ENCODE measurements at places on chromosomes 2 and 18.
A peak's percentile ranks its signal among the peaks of the same experiment; 100 is the strongest.

DNA sequence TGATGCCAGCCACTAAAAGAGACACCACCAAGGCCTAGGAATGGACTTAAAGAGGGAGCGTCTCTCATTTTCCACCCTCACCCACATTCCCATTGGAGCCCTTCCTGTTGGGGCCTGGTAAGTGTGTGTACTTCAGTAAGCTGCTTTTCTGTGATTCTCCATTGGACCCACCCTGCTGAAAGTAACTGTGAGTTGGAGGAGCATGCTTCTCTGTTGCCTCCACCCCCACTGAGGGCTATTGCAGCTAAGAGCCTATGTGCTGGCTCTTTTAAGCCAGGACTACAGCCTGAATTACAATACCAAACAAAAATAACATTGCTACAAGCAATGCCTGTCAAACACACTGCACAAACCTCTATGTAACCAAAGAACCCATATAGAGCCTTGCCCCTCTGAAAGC is 81.1 kb downstream of the TRABD2A start:
- no peak for DNase-seq

DNA sequence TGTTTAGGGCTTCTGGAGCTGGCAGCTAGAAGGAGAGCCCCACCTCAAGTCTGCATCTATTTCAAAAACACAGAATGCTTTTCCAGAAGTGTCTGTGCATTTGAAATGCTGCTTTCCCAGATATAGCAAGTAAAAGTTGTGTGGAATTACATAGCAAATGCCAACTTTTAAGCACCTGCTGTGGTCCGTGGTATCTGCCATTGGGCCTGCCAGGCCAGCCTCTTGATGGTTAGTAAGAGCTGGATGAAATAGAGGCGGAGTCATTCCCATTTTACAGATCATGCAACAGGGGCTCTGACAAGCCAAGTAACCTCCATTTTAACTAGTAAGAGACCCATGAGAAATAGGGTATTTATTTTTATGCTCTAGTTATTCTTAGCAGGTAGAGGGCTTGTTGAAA is 61.6 kb downstream of the MGAT5 start:
- DNase-seq, result no peak

DNA sequence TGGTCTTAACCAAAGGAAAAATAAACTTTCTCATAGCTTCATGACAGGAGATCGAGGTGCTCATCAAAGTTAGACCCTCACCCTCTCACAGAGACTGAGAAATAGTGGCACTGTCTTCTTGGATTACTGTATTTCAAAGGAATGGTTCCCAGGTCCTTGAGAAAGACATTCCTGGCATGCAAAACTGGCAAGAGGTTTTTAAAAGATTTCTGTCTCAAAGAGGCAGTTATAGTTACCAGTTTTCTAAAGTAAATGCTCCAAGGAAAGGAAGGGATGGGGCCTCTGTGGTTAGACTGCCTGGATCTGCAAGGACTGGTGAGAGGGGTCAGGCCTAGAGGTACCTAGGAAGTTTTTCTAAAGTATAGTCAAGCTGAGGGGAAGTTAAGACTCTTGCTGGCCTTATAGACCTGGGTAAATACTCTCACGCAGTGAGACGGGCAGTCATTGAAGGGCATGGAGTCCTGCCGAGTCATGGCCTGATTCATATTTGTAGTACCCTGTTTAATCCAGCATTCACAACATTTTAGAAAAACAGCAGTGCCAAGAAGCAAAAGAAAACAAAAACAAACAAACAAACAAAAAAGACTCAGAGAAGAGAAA is 226.1 kb downstream of the DOK6 start:
- DNase-seq, result no peak

DNA sequence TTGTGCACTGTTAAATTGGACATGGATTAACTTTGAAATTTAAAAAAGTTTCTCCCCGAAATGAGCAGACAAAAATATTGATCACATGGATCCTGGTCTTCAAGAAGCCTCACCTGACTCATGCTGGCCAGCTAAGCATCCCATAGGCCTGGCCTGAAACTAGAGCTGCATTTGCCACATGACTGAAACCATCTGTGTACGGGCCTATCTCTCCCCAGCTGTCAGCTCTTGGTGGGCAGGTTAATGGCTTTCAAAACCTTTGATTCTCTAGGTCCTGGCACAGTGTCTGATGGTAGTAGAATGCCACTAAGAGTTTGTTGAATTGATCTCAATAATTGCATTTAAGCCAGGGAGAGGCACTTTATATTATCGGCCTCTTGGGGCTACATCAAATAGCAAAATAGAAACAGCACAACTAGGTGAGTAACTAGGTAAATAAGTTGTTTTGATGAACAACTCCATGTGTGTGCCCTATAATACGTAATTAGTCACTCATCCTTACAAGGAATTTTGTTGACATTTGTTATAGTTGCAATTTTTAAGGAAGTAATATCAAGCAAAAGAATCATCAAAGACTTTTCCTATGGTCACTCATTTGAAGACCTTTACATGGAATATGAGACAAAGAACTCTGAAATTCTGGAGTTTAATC is 251.1 kb downstream of the SP3 start:
- no peak for DNase-seq

DNA sequence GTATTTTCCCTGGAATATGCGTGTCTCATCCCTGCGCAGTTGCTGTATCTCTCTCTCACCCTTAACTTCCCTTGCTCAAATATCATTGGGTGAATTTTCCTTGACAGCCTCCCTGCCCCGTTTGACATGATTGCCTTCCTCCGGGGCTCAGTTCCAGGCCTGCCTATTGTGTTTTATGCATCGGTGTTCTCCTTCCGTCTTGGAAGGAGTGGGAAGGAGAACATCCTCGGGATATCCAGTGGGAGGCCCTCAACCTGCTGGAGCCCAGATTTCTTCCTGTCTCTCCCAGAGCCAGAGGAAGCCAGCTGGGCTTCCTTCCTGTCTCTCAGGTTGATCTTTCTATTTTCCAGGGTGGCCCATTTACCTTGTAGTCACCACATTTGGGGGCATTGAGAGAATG is 434.7 kb upstream of the HS6ST1 start:
- DNase-seq, result no peak

DNA sequence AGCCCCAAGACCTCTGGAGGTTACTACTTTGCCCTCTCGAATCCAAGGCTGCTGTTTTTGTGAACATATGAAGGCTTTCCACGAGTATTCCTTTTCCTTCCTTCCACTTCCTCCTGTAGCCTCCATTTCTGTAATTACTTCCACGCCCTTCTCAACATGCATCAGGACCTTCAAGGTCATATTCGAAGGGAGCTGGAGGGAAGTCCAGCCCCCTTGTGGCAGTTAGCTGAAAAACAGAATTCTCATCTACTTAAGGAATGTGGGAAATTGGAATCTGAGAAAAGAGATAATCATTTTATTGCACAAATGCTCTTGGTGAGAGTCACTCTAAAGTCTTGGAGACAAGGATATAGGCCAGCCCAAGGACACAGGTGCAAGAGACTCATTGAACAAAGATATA is 1000.2 kb downstream of the TDRD15 start:
- DNase-seq, result no peak

DNA sequence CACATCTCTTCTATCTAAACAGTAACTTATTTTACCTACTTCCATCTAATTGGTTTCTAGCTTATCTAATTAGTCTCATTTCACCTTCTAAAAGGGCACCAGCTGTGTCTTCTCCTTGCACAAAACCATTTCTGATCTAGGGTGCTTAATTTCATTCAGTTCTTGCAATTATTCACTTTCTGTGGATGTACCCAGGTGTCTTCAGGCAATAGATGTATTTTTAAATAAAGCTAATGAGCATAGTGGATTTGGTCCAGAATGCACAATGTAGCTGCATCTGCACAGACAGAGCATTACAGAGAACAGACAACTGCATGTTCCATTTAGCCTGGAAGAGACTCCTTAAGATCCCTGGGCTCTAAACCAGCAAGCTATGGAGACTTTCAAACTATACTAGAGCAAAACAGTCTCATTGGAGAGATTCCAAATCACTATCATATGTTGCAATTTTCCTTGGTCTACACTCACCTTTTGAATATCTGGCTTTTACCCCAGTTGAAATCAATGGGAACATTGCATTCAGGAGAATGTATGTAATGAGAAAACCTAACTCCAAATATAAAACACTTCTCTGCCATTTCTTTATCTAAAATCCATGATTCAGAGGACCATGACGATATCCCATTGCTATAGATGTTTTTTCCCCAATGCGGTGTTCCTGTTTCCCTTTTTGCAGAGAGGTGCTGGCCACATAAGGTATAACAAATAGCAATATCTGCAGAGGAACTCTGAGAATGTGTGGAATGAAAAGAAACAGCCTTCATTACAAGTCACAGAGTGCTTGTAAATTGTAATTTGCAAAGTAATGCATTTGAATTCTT is 3.5 kb upstream of the RFX8 start:
- no peak for DNase-seq

- no peak for DNase-seq
Measured at GRCh38 chr2:196711625-196712024, 72.1 kb downstream of the CCDC150 start.

DNA sequence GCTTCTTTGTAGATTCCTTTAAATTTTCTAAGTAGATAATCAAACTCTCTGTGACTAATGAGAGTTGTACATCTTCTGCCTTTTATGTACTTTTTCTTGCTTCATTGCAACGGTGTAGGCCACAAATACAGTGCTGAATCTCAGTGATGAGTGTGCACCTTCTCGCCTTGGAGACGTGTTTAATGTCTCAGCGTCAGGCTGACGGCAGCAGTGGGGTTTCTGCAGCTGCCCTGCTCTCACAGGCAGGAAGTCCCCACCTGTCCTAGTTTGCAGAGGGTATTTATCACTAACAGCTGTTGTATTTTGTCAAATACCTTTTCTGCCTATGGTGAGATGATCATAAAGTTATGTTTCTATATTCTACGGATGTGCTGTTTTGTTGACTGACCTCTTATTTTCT is 13.3 kb downstream of the AGXT start:
- no peak for DNase-seq

- no peak for DNase-seq
Measured at GRCh38 chr2:202335791-202336467, 40.2 kb upstream of the BMPR2 start.

DNA sequence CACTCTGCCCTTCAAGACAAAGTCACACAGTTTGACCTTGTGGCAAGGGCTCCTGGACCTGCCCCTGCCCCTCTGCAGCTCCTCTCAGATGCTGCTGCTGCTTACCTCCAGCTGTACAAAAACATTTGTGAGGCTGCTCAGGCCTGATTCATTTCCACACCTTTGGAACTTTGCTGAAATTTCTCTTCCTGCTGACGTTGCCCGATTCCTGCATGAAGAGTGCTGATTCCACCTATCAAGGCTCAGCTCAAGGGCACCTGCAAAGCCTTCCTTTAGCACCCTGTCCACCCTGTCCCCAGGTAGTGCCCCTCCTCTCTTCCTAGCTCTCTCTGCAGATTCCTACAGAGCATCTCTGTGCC is 738.3 kb upstream of the HS6ST1 start:
- no peak for DNase-seq

- DNase-seq, result peak; percentile 55
Measured at GRCh38 chr2:227411320-227411989, 23.7 kb upstream of the SCYGR1 start.

DNA sequence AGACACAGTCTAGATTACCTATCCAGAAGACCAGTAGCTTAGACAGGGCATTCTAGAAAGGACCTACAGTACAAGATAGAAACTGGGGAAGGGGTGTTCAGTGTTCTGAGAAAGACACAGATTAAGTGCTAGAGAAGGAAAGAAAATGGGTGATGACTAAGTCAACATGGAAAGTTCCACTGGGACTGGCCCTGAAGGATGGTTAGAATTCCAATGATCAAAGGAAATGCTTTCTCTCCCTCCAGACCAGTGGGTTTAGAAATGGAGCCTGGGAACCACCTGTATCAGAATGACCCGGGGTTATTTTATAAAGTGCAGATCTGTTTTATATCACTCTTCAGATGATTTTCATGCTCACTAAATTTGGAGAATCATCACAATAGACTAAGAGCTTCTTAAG is 5.8 kb upstream of the COLEC12 start:
- no peak for DNase-seq

GRCh38 chr2:36356990-36357846 is 1.6 kb downstream of the CRIM1 start:
- DNase-seq, result no peak

- no peak for DNase-seq
Measured at GRCh38 chr2:164569378-164569777, 51.9 kb downstream of the GRB14 start.

DNA sequence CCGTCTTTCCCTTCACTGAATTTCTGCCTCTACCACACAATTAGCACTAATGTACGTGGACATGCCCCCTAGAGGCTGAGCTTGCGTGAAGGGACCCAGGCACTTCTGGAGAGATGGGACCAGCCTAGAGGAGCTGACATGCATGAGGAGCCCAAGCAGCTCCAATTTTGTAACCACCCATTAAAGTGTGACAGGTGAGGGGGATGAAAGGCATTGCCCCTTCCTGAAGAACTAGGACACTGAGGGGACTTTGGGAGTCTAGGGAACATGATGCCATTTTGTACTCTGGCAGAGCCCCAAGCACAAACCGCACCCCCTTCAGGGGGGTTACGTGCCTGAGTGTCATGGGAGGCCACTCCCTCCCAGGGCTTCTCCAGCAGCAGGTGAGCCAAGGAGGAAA is 63.6 kb downstream of the HNRNPLL start:
- no peak for DNase-seq

DNA sequence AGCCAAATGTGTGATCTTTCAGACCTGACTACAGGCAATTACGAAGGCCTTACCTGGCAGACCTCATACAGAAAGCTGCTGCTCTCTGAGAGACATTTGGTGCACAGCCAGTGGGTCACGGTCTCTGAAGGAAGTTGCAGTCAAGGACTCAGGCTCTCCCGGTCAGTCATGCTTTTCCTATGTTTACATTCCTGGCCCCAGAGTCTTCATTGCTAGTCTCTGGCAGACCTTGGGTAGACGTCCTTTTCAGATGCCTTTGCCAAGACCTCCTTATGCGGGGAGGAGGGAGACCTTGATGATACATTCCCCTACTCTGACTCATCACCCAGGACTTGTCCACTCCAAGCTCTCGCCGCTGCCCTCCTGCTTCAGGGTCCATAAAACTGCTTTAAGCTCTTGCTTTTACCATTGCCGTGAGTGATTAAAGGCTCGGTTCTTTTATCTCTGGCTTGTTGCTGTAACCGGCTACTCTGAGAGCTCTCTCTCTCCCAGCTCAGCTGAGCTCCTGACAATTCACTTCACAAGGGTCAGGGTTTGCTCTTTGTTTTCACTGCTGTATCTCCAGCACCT is 62.0 kb upstream of the SLC35F5 start:
- peak; percentile 98 for DNase-seq

DNA sequence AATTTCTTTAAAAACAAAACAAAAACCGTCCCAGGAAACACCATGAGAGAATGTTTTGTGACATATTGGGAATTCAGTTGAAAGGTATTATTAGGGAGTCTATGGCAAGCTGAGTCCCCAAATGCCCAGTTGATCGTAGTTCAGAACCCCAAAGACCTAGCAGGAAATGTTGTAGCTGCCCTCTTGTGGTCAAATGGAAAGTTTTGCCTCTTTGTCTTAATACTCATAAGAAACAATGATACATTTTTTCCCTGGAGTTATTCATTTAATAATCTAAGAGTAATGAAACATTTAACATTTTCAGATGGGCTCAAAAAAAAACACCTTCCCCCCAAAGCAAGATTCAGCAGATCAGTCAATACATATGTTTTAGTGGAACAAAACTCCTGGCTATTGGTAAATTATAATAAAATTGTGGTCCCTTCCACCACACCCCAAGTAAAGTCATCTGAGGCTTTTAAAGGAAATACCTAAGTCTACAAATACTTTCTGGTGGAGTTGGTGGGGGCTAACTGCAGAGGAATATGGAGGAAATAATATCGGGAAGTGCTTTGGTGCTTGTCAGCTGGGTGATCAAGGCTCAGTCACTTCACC is 37.8 kb upstream of the EFEMP1 start:
- DNase-seq, result no peak
